ENCODE measurements at places on chromosomes 1 and 21. TPM values are rescaled to one million over a fixed set of nuclear protein-coding genes. Genes with fewer than 3 reads are reported as not detected.

GRCh38 chr1:50358962-50359361, 64.3 kb downstream of the DMRTA2 start:
- peak; percentile 24 for DNase-seq
- no peaks in the 10 kb centered on the region for H3K4me1 ChIP-seq
- H3K27ac ChIP-seq = no peak overlapping the region
- H3K27me3 ChIP-seq = peaks cover 33% of the 10 kb centered on the region

Gene DNAI4
- 2.7 TPM for total RNA-seq

Gene SHC1
- total RNA-seq = 180 TPM

Gene THEM5
- total RNA-seq = not detected

DNA sequence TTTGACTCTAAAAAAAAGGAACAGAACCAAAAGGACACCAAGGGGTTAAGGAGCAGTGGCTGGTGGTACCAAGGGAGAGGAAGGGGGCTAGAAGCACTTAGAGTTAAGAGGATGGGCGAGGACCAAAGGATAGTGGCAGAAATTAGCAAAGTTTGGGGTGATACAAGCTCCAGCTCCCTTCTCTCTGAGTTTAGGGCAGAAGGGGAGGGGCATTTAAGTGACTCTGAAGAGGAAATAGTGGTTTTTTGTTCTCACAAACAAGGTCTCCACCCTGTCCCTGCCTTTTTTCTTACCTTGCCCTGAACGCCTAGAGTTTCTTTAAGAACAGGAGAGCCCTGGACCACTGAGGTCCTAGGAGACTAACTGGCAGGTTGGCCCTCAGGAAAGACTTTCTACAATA, 3.3 kb downstream of the CDC42SE1 start:
- peaks cover 52% of the 10 kb centered on the region for H3K36me3 ChIP-seq
- H3K4me3 ChIP-seq = no peak overlapping the region
- peak overlapping the region; percentile 73 for H3K27ac ChIP-seq
- H3K4me1 ChIP-seq = peaks cover 30% of the 10 kb centered on the region
- H3K27me3 ChIP-seq = no peaks in the 10 kb centered on the region
- DNase-seq = no peak

Gene CFAP57
- total RNA-seq = 0.42 TPM

Data from WTC11 (cell line).